ENCODE measurements at places on chromosomes 2 and 18. TPM values are rescaled to one million over a fixed set of nuclear protein-coding genes. Genes with fewer than 3 reads are reported as not detected.
A peak's percentile ranks its signal among the peaks of the same experiment; 100 is the strongest.

DNA sequence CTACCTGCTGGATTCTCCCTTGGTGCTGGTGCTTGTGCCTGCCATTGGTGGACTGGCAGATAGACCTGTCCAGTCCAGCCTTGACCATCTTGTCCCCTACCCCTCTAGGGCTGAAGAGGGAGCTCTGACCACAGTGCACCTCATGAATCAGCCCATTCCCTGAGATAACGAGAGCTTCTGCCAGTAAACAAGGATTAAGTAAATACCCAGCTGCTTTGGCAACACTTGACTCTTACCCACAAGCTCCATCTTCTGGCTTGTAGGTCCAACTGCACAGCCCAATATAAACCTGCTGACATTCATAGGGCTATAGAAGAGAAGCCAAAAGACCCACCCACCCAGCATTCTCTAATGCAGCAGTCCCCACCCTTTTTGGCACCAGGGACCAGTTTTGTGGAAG lies 186.4 kb downstream of the PIK3C3 start:
- no peak overlapping the region for H3K27ac ChIP-seq
- DNase-seq = no peak
- H3K4me1 ChIP-seq = no peaks in the 10 kb centered on the region

DNA sequence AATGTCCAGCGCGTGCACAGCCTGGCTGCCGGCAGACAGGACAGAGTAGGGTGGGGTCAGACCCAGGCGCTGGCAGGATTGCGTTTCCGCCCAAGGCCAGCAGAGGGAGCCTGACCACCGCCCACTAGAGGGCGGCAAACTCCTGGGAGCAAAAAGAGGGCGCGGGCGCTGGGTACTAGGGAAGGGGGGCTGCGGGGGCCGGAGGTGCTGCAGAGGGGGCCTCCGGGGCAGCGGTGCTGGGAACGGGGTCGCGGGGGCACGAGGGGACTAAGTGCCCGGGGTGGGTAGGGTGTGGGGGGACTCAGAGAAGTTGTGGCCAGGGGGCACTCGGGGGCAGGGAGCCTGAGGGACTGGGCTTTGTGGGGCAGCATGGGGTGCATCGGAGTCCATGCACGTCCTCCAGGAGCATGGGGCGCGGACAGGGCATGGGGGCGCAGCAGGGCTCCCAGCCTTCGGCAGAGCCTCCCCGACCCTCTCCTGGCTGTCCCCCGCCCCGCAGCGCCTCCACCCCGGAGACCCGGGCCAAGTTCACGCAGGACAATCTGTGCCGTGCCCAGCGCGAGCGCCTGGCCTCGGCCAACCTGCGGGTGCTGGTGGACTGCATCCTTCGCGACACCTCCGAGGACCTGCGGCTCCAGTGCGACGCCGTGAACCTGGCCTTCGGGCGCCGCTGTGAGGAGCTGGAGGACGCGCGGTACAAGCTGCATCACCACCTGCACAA lies 3.2 kb downstream of the TEKT4 start:
- DNase-seq = peak; percentile 81
- H3K36me3 ChIP-seq = no peaks in the 10 kb centered on the region
- H3K4me1 ChIP-seq = no peaks in the 10 kb centered on the region
- H3K27ac ChIP-seq = no peak overlapping the region
- no peak overlapping the region for H3K4me3 ChIP-seq

Gene KYNU
- 1.8 TPM for total RNA-seq

Gene ACMSD
- not detected for total RNA-seq

Gene PLGLB1
- total RNA-seq = 6.4 TPM

Gene MATN3
- total RNA-seq = 0.45 TPM

- peak overlapping the region; percentile 44 for H3K27ac ChIP-seq
- no peak for DNase-seq
- H3K27me3 ChIP-seq = peaks cover 10% of the 10 kb centered on the region
- peaks cover 56% of the 10 kb centered on the region for H3K4me1 ChIP-seq
- peak overlapping the region; percentile 45 for H3K4me3 ChIP-seq
These were observed 212.1 kb upstream of the COPS8 start for GRCh38 chr2:236873636-236874035.

Gene SLC66A2
- total RNA-seq = 39.3 TPM

Gene CPO
- total RNA-seq = 0.24 TPM

DNA sequence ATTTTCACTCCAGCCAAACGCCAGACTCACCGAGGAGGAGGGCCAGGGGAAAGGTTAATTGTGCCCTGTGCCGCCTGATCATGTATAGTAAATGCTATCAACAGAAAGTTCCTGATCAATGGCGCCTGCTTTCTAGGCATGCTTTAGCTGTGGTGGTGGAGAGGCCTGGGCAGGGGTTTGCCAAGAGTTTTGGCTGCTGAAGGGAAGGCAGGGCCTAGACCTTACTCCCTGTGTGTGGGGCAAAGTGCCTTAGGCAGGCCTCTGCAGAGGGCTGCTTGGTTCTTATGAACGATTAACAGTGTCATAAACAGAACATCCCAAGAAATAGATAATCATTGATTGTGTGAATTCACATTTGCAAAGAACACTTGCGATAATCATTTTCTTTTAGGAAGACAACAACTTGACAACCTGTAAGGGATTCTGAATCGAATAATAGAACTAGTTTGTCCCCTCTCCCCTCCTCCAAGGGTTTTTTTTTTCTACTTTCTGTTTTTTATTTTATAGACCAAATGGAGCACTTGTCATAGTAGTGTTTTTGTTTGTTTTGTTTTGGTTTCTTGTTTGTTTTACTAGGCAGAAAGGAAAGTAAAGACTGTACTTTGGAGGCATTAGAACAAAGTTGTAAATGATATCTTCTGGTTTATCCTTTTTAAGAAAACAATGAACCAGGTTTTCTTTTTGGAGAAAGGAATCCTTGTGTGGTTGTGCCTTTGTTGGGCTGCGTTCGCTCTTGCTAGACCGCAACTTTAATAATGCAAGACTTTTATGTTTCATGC lies 6.5 kb downstream of the TSHZ1 start:
- peak overlapping the region; percentile 76 for H3K4me3 ChIP-seq
- DNase-seq = no peak
- peaks cover 17% of the 10 kb centered on the region for H3K36me3 ChIP-seq
- H3K27me3 ChIP-seq = peaks cover 22% of the 10 kb centered on the region
- peak overlapping the region; percentile 51 for H3K27ac ChIP-seq

DNA sequence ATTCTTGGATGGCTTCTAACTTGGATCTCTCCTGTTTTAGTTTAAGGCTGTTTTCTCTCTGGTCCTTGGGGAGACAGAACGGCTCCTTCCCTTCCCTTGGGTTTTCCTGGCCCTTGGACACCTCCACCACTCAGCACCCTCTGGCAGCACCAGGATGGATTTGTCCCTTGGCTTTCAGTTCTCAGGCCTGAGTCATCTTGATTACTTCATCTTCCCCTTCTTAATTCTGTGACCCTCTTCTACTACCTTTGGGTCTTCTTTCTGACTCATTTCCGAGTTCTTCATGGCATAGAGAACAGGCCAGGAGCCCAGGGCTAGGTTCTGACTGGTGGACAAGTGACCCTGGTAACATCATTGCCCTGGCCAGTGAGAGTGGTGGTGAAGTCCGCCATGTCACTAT lies 14.9 kb downstream of the IGFBP2 start:
- peaks cover 70% of the 10 kb centered on the region for H3K4me1 ChIP-seq
- H3K27ac ChIP-seq = no peak overlapping the region
- peaks cover 40% of the 10 kb centered on the region for H3K36me3 ChIP-seq
- H3K27me3 ChIP-seq = no peaks in the 10 kb centered on the region
- DNase-seq = no peak

Gene NT5DC4
- total RNA-seq = not detected

GRCh38 chr18:79199691-79200374 lies 130.6 kb downstream of the ATP9B start:
- H3K27ac ChIP-seq = no peak overlapping the region
- no peaks in the 10 kb centered on the region for H3K4me1 ChIP-seq
- H3K27me3 ChIP-seq = no peaks in the 10 kb centered on the region
- DNase-seq = no peak
- no peak overlapping the region for H3K4me3 ChIP-seq
- H3K36me3 ChIP-seq = peaks cover 11% of the 10 kb centered on the region

- no peak overlapping the region for H3K27ac ChIP-seq
- H3K4me3 ChIP-seq = no peak overlapping the region
- no peak for DNase-seq
These were observed 342.4 kb downstream of the INSIG2 start for GRCh38 chr2:118430510-118431164.

DNA sequence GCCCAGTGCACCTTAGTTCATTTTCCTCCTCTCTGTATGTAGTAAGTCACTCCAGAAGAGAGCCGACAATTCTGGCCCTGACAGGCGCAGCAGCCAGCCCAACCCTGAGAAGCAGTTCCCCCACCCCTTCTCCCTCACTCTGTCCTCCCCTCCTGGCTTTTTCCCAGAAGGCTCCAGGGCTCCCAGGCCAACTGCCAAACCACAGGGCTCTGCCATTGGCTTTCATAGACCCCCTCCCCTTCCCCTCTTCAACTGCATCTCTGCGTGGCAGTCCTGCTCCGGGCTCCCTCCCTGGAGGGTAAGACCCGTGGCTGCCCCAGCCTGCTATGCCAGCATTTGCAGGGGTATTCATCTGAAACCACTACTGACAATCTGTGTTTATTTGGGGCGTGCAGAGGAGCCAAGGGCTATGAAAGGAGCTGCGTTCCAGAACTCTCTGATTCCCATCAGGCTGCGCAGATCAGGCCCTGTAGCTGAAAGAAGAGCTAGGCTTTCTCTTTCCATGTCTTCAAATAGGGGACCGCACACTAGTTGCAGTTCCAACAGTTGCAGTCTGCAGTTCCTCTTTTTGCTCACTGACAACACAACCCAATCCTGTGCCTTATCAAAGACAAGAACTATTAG lies 388.6 kb upstream of the TNP1 start:
- no peak for DNase-seq
- H3K4me3 ChIP-seq = no peak overlapping the region
- H3K4me1 ChIP-seq = peaks cover 27% of the 10 kb centered on the region
- peaks cover 9% of the 10 kb centered on the region for H3K27me3 ChIP-seq
- no peak overlapping the region for H3K27ac ChIP-seq

Gene VAMP5
- total RNA-seq = 3.4 TPM

Gene SH3RF3
- 2.5 TPM for total RNA-seq

DNA sequence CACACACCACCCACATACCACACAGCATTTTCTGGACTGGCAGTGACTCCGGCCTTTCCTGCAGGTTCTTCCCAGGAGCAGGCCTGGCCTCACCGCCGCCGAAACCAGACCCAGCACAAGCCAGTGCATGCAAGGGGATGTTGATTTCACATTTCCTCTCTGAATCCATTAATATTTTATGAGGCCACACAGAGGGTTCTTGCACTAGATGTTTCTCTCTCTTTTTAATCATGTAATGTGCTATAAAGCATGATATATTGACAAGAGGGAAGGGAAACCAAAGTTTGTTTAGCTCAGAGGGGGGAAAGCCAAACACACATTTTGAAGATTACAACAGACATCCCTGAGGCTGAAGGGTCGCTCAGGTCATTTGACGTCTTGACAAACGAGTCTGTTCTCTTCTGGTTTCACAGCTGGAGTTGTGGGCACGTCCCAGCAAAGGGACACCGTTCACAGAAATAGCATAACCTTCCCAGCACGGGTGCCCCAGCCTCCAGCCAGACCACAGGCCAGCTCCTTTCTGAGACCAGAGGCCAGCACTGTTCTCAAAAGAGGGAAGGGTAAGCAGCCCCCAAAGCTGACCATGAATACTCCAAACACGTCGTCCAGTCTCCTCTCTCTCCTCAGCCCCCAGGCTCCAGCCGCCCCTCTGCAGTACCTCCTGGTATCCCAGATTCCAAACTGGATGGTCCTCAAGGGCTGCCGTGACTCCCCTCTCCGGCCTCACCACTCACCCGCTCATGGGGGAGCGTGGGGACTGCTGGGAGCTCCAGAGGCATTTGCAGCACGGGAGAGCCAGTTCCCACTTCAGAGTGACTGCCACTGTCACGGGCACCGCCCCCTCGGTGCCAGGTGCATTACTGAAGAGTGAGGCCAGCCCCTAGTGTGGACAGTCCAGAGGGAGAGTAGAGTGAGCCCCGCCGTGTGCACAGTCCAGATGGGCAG lies 340.3 kb upstream of the SALL3 start:
- H3K4me3 ChIP-seq = no peak overlapping the region
- DNase-seq = no peak
- H3K4me1 ChIP-seq = peaks cover 26% of the 10 kb centered on the region
- H3K36me3 ChIP-seq = no peaks in the 10 kb centered on the region
- H3K27ac ChIP-seq = peak overlapping the region; percentile 43

Gene CPLX4
- total RNA-seq = not detected

Gene HOXD4
- total RNA-seq = 37.0 TPM

Gene C2orf81
- total RNA-seq = 10.4 TPM

GRCh38 chr18:37253394-37254235 lies 312.0 kb downstream of the CELF4 start:
- H3K27me3 ChIP-seq = peaks cover 62% of the 10 kb centered on the region
- H3K4me1 ChIP-seq = peaks cover 10% of the 10 kb centered on the region
- DNase-seq = no peak

Gene CD207
- total RNA-seq = not detected

DNA sequence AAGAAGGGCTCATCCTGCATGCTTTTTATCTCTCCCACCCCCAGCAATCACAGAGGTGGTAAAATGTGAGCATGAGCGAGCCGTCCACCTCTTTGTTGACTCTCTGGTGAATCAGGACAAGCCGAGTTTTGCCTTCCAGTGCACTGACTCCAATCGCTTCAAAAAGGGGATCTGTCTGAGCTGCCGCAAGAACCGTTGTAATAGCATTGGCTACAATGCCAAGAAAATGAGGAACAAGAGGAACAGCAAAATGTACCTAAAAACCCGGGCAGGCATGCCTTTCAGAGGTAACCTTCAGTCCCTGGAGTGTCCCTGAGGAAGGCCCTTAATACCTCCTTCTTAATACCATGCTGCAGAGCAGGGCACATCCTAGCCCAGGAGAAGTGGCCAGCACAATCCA lies 19.5 kb downstream of the LIPG start:
- peaks cover 14% of the 10 kb centered on the region for H3K4me1 ChIP-seq

Gene RIT2
- not detected for total RNA-seq

GRCh38 chr18:22182884-22183697 lies 13.7 kb downstream of the GATA6 start:
- peaks cover 4% of the 10 kb centered on the region for H3K36me3 ChIP-seq
- H3K27ac ChIP-seq = no peak overlapping the region
- no peak overlapping the region for H3K4me3 ChIP-seq
- peaks cover 37% of the 10 kb centered on the region for H3K27me3 ChIP-seq
- peaks cover 9% of the 10 kb centered on the region for H3K4me1 ChIP-seq

Gene ADCYAP1
- 1.2 TPM for total RNA-seq

Gene SPEG
- total RNA-seq = 49.4 TPM

DNA sequence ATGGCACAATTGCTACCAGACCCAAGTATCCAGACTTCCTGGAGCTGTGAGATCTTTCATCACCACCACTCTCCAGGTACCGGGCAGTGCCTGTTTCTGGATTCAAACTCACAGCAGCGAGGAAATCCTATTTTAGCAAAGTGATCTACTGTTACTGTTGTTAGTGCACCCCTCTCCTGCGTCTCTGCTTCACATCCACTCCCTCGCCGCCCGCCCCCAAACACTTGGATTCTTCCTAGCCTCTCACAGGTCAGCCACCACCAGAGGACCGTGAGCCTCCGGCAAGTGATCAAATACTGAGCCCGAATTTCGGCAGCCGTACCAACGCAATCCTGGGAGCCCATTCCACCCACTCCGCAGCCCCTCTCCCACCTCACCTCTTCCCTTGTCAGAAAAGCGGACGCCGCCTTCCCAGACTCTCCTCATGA lies 519 bp downstream of the METTL4 start:
- H3K27ac ChIP-seq = peak overlapping the region; percentile 98
- H3K4me3 ChIP-seq = peak overlapping the region; percentile 97
- no peaks in the 10 kb centered on the region for H3K36me3 ChIP-seq
- peaks cover 33% of the 10 kb centered on the region for H3K4me1 ChIP-seq

Measured in type B pancreatic cell (in vitro differentiated cells).